ENCODE measurements at places on chromosomes 1 and 21. TPM values are rescaled to one million over a fixed set of nuclear protein-coding genes. Genes with fewer than 3 reads are reported as not detected.

- no peak for DNase-seq
These were observed 11.3 kb downstream of the SPATC1L start for GRCh38 chr21:46172863-46173528.

Gene C1orf232
- not detected for total RNA-seq

DNA sequence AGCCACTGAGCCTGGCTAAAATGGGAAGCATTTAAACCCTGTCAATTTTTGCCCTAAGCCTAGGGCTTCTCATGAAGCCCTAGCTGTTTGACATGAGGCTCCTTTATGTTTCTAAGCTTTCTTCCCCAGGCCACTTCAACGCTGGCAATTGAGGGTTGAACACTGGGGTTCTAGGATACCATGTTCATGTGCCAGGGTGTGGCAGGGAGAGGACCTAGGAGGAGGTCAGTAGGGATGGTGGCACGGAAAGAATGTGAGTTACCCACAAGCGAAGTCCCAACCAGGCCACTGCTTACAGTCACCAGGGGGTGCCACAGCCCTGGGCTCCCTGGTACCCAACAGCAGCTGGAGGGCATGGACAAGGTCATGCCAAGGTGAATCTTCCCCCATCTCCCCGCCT lies 90.8 kb upstream of the AJAP1 start:
- DNase-seq = no peak

DNA sequence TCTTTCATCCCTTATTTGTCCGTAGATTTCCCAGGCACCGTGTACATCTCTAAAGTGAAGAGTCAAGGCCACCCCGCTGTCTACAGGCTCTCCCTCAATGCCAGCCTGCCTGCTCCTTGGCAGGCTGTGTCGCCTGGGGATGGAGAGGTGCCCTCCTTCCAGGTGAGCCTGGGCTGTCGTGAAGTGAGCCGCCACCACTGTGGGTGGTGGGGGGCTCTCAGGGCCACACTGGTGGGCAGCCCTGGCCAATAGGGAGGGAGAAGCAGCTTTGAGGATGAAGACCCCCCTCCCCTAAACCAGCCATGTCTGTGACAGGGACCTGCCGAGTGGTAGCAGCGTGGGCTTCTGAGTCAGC lies 46.2 kb downstream of the DISP3 start:
- DNase-seq = no peak

GRCh38 chr1:77948841-77949424 lies 29.9 kb downstream of the FUBP1 start:
- DNase-seq = no peak

- no peak for DNase-seq
These were observed 681 bp downstream of the B4GALT2 start for GRCh38 chr1:43979528-43980254.

DNA sequence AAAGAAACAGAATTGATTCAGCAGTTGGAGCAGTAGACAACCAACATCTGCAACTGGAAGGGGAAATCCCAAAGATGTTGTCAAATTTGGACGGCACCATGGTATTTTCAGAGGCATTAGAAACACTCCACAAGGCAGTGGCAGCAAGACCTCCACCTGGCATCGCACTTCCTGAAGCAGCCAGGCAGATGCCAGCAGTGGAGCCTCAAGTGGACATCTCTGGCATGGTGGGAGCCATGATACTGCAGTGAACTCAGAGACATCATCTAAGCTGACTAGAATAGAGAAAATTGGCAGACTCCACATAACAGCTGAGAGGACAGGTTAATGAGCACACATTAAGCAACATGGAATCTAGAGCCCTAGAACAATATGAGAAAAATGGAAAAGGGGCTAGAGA lies 33.9 kb upstream of the RGS8 start:
- no peak for DNase-seq

Gene NES
- 37.4 TPM for total RNA-seq

GRCh38 chr1:13900583-13900982 lies 200.6 kb downstream of the PRDM2 start:
- DNase-seq = no peak

- no peak for DNase-seq
These were observed 380.0 kb downstream of the DSCAM start for GRCh38 chr21:40466893-40467483.

GRCh38 chr1:204385727-204386126 lies 25.9 kb downstream of the PPP1R15B start:
- no peak for DNase-seq

Gene GUCA2B
- total RNA-seq = not detected

- DNase-seq = no peak
These were observed 54.0 kb downstream of the APP start for GRCh38 chr21:26116456-26117011.

GRCh38 chr1:6097117-6097595 lies 51.5 kb downstream of the KCNAB2 start:
- DNase-seq = no peak

GRCh38 chr1:6443339-6444115 lies 19.0 kb downstream of the ESPN start:
- DNase-seq = no peak

DNA sequence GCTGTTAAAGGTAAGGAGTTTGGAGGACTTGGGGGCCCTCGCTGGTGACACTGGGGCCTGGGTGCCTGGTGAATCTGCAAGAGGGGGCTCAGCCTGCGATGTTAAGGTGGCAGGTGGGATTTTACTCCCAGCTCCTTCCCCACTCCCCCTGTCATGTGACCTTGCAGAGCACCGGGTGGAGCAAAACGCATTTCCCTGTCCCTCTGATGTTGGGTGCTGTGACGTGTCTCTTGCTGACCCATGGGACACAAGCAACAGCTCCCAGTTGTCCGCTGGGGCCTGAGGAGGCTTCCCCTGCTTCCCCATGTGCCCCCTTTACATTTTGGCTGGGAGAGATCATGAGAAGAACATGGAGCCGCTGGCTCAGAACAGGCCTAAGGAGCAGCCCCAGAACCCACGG lies 319.0 kb downstream of the MATN1 start:
- no peak for DNase-seq

DNA sequence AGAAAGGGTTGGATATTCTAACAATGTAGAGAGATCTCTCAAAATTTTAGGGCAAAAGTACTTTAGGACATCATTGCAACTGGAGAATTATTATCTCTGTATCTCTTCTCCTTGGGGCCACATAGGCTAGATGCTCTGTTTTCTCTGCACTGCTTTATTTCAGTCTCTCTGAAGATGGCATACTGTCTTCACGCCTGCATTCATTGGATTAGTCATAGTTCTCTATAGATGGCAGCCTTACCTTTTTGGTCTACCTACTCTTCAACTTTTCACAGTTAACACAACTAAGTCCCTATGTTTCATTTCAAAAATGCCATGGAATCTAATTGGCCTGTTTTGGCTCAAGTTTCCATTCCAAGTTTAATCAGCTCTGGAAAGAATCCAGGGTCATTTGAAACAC lies 1623.3 kb upstream of the B3GALT2 start:
- no peak for DNase-seq

DNA sequence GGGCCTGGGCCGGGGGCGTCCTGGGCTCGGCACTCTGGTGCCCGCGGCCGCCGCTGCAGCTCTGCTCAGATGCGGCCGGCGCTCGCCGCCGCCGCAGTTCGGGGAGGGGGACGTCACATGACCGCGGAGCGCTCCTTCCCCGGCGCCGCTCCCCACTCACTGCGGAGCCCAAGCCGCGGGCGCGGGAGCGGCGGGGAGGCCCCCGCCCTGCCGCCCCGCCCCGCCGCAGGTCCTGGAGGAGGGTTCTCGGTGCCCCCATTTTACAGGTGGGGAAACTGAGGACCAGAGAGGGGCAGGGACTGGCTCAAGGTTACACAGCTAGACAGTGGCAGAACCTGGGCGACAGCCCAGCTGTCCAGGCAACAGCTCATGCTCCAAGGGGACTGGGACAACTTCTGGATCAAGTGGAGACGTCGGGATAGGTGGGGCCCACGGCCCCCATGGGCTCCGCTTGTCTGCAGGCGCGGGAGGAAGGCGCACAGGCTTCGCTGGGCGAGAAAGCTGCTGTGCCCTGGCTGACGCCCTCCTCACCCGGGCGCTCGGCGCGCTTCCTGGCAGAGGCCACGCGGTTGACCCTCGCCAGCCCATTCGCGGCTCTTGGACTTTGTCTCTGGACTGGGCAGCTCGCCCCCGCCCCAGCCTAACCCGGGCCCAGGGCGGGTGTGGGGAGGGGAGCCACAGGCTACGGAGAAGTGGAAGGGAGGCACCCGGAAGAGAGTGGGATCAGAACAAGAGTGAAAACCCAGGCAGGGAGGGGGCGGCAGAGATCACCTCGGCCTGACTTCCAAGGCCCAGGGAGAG lies at the start of gene RAP1GAP:
Gene RAP1GAP (minus strand): TSS at position 100 of the 801 bp plus-strand sequence. CDS start 49,325 bp downstream, outside the sequence.
- no peak for DNase-seq

All from esophagus muscularis mucosa (tissue), 4 donors.